Right lobe of liver (tissue), 6 donors: ENCODE measurements at places on chromosomes 12 and 14. TPM values are rescaled to one million over a fixed set of nuclear protein-coding genes. Genes with fewer than 3 reads are reported as not detected.

Gene SPTB
- 0.53 TPM for total RNA-seq

DNA sequence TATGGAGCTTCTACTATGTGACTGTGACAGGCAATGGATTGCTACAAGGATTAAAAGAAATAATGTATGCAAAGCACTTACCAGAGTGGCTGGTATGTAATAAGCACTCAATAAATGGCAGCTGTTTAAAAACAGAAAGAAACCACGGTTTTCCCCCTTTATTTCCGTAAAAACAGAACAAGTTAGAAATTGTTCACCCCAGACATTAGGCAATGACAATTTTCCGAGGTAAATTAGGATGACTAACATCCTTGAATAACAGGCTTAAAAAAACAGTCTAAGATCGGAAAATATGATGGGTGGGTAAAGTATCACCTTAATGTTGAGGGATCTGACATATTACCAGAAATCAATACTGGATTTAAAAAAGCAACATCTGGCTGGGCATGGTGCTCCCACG is 20.9 kb upstream of the CNIH1 start:
- DNase-seq = no peak

DNA sequence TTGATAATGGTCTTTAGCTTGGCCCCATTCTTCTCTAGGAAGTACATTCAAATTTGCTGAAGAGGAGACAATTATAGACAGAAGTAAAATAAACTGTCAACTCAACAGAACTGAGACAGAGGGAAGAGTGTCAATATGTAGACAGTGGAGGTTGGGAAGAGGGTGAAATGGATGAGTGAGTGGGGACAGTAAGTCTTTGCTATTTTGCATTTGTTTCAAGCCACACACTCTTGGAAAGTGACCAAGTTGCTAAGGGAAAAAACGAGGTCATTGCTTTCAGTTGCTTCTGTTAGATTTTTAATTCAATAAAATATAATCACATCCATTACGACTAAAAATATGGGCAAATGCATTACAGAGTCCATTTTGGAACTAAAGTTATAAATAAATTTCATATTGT is 47.8 kb downstream of the BTBD7 start:
- no peak for DNase-seq

Gene NPAS3
- 0.11 TPM for total RNA-seq

DNA sequence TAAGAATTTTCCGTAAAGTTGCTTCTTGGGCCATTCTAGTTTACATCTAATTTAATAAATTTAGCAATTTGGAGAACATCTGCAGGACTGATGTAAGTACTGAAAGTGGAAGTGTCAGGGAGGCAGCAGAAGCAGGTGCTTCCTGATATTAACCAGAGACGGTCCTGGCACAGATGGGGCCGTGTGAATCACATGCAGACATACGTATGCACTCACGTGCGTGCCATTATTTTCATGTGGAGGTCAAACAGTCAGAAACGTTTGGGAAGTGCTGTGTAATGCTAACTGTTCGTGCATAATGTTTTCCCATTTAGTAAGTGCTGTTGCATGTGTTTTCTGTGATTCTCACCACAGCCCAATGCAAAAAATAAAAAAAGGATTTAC is 87.8 kb upstream of the DYNC1H1 start:
- no peak for DNase-seq

DNA sequence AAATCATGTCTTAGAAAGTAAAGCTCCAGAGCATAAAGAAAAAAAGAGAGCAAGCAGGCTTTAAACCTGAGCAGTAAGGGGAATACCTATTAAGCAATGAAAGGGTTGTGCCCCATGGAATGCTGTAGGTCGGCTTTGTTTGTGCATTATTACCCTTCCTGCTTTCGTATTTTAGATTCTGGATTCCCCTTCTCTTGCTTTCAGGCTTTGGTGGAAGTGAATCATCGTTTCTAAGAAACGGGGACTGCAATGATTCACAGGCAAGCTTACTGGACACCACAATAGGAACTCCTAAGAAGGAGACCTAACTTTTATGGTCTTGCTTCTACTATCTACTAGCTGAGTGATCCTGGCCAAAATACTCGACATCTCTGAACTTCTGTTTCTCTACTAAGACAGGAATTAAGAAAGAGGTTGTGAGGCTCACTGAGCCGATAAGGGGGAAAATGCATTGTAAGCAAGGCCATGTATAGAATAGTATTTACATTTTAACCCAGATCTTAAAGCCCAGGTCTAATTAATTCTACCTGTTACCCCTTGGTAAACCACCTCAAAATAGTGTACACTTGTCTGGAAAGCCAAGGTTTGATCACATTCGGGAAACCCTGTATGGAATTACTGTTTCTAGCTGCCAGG is 1.2 kb upstream of the BMAL2 start:
- DNase-seq = no peak

Gene INSM2
- total RNA-seq = not detected
